ENCODE measurements at places on chromosomes 1 and 21.

DNA sequence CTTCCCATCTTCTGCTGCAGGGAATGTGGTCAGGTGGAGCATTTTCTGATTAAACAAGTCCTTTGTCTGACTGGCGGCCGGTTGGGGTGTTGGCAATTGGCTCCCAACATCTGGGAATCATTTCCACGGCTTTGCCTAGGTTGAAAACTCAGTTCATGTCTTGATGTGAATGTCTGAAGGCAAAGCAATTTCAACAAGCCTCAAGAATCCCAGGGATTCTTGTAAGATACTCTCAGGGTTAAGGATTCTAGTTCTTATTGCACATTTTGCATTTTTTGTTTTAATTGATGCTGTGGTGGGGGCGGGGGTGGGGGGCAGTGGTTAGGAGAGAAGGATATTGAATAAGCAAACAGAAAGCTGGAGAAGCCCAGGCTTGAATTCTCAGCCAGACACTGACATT lies 273.9 kb downstream of the KIF26B start:
- DNase-seq, result no peak

- no peak for DNase-seq
These were observed 118.0 kb downstream of the IER5 start for GRCh38 chr1:181206513-181206912.

DNA sequence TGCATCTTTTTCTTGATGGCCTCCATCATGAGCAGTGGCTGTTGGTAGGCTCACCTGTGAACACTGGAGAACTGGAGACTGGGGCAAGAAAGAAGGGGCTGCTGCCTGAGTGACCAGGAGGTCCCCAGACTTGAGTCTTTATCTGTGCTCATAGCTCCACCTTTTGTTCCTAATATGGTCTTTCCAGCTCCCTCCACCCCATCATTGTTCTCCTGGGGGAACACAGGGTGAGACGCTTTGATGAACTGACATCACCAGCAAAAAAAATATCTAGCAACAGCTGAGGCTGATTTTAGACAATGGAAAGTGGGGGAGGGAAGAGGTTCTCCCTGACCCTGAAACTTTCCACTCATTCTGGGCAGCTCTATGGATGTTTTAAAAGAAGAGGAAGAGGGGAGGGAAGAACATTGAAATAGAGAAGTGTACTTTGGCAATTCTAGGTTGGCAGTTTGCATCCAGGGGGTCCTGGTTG lies at the start of gene TPM3:
TSS of gene TPM3 (minus strand) at position 111 of the 472 bp plus-strand sequence. CDS start at position 29, 82 bp downstream.
- no peak for DNase-seq

DNA sequence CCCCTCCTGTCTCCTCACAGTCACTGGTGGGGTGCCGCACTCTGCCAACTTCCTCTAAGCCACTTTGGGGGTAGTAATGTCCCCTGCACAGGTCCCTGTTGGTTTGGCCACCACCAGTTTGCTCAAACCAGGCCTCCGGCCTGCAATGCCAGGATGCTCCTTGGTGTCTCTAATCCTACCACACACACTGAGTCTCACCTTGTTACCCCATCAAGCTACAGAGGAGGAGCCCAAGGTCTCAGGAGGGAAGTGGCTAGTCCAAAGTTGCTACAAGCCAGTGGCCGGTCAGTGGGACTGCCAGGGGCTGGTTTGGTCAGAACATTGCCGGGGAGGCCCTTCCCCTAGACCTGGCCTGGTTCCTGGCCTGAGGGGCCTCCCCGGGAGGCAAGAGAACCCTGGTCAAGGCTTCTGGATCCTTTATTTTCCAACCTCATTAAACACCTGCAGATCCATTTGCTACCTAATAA lies 21.5 kb upstream of the LRP8 start:
- no peak for DNase-seq

DNA sequence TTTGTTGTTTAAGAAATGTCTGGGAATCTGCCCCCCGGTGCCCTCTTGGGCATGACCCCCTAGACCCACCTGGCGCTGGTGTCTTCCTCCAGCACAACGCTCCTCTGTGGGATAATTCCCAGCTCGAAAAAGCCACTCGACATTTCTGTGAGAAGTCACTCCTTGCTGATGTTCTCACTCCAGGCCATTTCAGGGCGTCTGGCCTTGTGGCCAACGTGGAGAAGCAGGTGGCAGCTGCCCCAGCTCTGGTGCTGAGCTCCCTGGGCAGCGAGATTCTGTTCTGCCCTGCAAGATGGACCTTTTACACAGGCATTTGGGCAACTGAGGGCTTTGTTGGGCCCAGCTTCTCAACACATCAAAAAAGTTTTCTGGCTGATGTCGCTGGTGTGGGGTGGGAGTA lies 147.7 kb upstream of the WNT4 start:
- no peak for DNase-seq

Data from BJ (cell line).